CD4-positive, alpha-beta T cell treated with Interleukin-15 for 4 hours (primary cell): ENCODE measurements at places on chromosomes 4 and X.

DNA sequence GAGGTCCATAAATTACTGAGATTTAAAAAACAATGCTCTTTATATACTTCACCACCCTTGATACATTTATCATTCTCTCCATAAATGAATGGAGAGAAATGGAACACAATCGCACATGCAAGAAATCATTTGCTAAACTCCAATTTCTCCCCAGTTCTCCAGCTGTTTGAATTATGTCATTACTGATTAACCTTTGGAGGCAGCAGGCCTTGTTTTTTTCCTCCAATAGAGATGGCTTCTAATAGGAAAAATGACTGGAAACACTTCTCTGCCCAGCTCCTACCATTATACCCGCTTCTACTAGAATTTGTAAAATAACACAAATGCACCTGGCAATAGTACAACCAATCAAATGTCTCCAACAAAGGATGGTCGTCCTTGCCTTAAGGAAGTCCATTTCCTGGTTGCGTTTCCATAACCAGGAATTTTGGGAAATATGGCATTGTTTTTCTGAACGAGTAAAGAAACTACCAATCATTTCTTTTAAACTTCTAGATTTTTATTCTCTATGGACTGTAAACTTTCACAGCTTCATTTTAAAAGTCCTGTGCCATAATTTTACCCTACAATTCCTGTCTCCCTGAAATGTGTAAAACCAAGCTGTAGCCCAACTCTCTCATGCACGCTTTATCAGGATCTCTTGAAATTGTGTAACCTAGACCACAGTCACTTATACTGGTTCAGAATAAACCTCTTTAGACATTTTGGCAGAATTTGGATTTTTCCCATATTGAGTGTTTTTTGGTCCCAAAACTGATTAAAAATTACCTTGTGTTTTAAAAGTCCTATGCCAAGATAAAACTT is 60.1 kb downstream of the APBB2 start:
- no peak for DNase-seq

DNA sequence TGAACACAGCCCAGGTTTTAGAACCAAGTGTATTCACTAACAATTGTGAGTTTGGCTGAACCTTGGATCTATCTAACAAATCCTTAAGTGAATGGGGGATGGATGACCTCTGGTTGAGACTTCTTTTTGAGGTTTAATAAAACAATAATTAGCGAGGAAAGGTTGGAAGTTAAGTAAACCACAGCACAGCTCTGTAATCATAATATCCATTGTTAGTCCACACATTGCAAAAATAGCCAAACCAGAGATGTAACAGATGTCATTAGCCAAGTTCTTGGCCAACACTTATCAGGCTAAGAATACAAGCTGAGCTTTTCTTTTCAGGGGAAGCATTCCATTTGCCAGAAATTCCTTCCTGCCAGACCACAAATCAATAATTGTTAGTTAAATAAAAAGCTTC is 59.1 kb downstream of the FREM3 start:
- no peak for DNase-seq

- peak; percentile 3 for DNase-seq
These were observed 129.7 kb downstream of the RAPGEF2 start for GRCh38 chr4:159232465-159233106.

GRCh38 chrX:31265383-31265782 is 193.5 kb upstream of the FTHL17 start:
- no peak for DNase-seq

GRCh38 chrX:39846460-39846859 is 251.3 kb downstream of the BCOR start:
- no peak for DNase-seq

DNA sequence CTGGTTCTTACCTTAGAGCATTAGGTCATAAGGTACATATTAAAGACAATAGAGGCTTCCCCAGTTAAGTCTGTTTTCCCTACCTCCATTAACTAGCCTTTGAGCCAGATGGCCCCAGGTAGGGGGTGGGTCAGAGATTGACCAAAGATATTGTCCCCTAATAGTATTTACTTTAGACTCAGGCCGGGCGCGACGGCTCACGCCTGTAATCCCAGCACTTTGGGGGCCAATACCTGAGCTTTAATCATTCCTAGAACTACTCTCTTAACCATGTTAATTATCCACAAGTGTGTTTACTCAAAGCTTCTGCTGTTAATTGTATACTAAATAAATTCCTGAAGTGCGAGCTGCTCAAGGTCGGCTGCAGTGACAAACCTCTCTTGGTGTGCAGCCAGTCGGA is 28.0 kb upstream of the AMBN start:
- DNase-seq, result no peak

GRCh38 chrX:101287402-101287801 is 3.7 kb downstream of the TAF7L start:
- peak; percentile 27 for DNase-seq

DNA sequence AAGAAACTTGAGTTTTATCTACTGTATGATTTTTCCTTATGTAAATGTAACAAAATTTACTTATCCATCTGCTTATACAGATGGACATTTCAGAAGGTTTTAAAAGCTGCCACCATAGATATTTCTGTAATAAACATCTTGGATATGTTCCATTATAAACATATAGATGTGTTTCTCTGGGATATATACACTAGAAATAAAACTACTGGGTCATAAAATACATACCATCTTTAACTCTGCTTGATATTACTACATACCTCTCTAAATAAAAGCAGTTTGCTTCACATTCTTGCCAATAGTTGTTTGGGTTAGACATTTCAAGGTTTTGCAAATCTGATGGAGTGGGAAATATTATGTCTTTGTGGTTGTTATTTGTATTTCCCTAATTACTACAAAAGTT is 220.6 kb downstream of the FBXO8 start:
- DNase-seq, result no peak
